ENCODE measurements at places on chromosomes 4 and X. TPM values are rescaled to one million over a fixed set of nuclear protein-coding genes. Genes with fewer than 3 reads are reported as not detected.

- H3K4me3 ChIP-seq, result no peak overlapping the region
- no peaks in the 10 kb centered on the region for H3K27me3 ChIP-seq
- no peaks in the 10 kb centered on the region for H3K4me1 ChIP-seq
- no peak for DNase-seq
- H3K36me3 ChIP-seq, result no peaks in the 10 kb centered on the region
- no peak overlapping the region for H3K27ac ChIP-seq
These were observed 126.9 kb downstream of the ADAMTS3 start for GRCh38 chr4:72442147-72442546.

DNA sequence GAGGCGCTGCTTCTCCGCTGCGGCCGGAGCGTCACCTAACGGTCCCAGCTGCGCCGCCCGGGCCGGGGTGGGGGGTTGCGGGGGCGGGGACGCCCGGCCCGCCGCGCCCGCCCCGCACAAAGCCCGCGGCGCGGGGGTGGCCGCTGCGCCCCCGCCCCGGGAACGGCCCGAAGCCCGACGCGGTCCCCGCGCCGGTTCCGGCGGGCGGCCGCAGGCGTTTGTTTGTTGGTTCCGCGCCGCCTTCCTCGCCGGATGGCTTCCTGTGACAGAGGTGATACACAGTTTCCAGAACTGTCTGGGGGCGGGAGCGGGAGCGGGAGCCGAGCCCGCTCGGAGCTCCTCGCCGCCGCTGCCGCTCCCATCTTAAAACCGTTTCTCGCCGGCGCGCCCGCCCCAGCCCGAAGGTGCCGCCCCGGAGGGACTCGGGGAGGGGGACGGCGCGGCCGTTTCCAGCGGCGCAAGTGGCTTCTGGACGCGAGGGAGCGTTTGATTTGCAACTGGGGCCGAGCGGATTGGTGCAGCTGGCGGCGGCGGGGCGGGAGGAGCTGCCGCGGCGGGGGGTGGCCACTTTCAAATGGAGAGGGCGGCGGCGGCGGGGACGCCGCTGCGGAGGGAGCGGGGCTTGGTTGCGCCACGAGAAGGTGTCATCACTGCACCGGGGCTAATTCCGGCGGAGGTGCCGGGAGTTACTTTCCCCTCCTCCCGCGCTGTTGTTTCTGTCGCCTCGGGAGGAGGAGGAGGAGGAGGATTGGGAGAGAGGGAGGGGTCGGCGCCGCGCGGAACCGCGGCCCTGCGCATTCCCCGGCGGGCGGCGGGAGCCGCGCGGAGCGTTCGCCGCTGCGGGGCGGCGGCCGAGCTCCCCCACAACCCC is 2.3 kb downstream of the JADE1 start:
- no peaks in the 10 kb centered on the region for H3K27me3 ChIP-seq
- H3K27ac ChIP-seq, result peak overlapping the region; percentile 93
- no peaks in the 10 kb centered on the region for H3K36me3 ChIP-seq
- peak; percentile 91 for DNase-seq
- H3K4me1 ChIP-seq, result peaks cover 7% of the 10 kb centered on the region
- peak overlapping the region; percentile 95 for H3K4me3 ChIP-seq

GRCh38 chr4:95165926-95166524 is 382.7 kb downstream of the UNC5C start:
- no peaks in the 10 kb centered on the region for H3K36me3 ChIP-seq
- H3K27ac ChIP-seq, result no peak overlapping the region
- H3K4me3 ChIP-seq, result no peak overlapping the region
- H3K27me3 ChIP-seq, result no peaks in the 10 kb centered on the region

GRCh38 chr4:175443547-175443946 is 368.5 kb downstream of the GPM6A start:
- H3K4me3 ChIP-seq, result no peak overlapping the region
- no peak overlapping the region for H3K27ac ChIP-seq
- no peak for DNase-seq
- H3K4me1 ChIP-seq, result no peaks in the 10 kb centered on the region

GRCh38 chr4:156251373-156252065 is 297.9 kb upstream of the CTSO start:
- H3K27me3 ChIP-seq, result no peaks in the 10 kb centered on the region
- H3K4me3 ChIP-seq, result no peak overlapping the region
- H3K4me1 ChIP-seq, result no peaks in the 10 kb centered on the region
- no peaks in the 10 kb centered on the region for H3K36me3 ChIP-seq
- H3K27ac ChIP-seq, result no peak overlapping the region

GRCh38 chr4:173057901-173058300 is 110.7 kb upstream of the GALNT7 start:
- no peaks in the 10 kb centered on the region for H3K27me3 ChIP-seq
- peaks cover 28% of the 10 kb centered on the region for H3K4me1 ChIP-seq
- no peaks in the 10 kb centered on the region for H3K36me3 ChIP-seq
- H3K4me3 ChIP-seq, result no peak overlapping the region
- peak; percentile 74 for DNase-seq
- H3K27ac ChIP-seq, result peak overlapping the region; percentile 74

GRCh38 chrX:9327747-9328145 is 137.1 kb upstream of the TBL1X start:
- H3K27me3 ChIP-seq, result no peaks in the 10 kb centered on the region
- no peak overlapping the region for H3K4me3 ChIP-seq
- no peaks in the 10 kb centered on the region for H3K4me1 ChIP-seq
- H3K27ac ChIP-seq, result no peak overlapping the region
- DNase-seq, result no peak
- no peaks in the 10 kb centered on the region for H3K36me3 ChIP-seq

DNA sequence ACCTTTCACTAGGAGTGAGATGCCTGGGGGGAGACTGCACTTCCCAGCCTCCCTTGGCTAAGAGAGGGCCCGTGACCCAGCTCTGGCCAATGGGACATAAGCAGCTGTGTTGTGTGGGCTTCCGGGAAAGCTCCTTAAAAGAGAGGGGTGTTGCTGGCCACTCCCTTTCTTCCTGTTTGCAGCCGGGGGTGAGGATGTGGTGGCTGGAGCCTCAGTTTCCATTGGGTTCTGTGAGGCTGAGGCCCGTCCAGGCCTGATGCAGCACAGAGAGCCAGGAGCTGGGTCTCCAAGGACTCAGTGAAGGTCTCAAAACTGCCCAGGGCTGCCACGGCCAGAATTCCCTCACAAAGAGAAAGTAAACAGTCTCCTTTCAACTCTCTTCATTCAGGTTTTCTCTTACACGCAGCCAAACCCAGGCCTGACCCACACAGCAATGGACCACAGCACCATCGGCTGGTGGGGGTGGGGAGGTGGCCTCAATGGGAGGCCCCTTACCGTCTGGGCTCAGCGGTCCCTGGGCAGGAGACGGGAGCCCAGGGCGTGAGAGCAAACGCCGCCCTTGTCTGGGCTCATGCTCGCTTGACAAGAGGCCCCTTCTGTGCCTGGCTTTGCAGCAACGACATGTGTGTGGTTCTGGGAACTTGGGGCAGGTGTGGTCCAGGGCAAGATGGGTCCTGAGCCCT is 6.6 kb downstream of the NKX1-1 start:
- peaks cover 34% of the 10 kb centered on the region for H3K27me3 ChIP-seq
- H3K36me3 ChIP-seq, result no peaks in the 10 kb centered on the region
- no peak overlapping the region for H3K4me3 ChIP-seq
- DNase-seq, result no peak

DNA sequence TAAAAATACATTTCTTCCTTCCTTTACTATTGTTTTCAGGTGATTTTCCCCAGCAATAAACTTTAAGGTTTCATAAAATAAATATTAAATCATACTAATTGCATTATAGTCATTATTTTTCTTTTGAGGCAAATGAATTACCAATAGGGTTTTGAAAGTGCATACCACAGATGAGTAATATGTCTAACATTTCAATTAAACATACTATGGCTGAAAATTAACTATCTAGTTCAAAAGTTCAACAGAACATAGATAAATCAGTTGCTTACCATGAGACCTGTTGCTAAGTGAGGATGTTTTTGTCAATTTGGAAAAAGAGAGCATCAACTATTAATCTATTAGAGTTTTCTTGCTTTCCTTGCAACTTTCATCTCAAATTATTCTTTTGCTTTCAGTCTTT is 35.0 kb downstream of the NPY5R start:
- H3K4me1 ChIP-seq, result no peaks in the 10 kb centered on the region
- H3K4me3 ChIP-seq, result no peak overlapping the region
- H3K27me3 ChIP-seq, result no peaks in the 10 kb centered on the region
- no peak overlapping the region for H3K27ac ChIP-seq
- no peak for DNase-seq
- no peaks in the 10 kb centered on the region for H3K36me3 ChIP-seq

DNA sequence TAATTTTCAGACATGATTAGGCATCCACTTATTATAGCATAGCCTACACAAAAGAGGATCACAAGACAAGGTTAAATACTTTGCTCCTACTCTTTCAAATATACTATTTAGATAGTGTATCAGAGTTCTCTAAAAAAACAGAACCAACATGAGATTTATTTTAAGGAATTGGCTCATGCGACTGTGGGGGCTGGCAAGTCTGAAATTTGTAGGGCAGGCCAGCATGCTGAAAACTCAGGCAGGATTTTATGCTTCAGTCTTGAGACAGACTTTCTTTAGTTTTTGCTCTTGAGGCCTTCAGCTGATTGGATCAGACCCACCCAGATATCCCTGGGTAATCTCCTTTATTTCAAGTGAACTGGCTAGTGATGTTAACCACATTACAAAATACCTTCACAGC is 169.5 kb downstream of the MAML3 start:
- no peaks in the 10 kb centered on the region for H3K27me3 ChIP-seq
- no peaks in the 10 kb centered on the region for H3K36me3 ChIP-seq
- no peak for DNase-seq
- no peak overlapping the region for H3K27ac ChIP-seq

GRCh38 chr4:41532882-41533281 is 5.1 kb upstream of the LIMCH1 start:
- H3K4me3 ChIP-seq, result no peak overlapping the region
- no peak overlapping the region for H3K27ac ChIP-seq
- no peaks in the 10 kb centered on the region for H3K36me3 ChIP-seq
- no peaks in the 10 kb centered on the region for H3K27me3 ChIP-seq
- DNase-seq, result peak; percentile 56
- H3K4me1 ChIP-seq, result peaks cover 35% of the 10 kb centered on the region

- no peak overlapping the region for H3K4me3 ChIP-seq
- DNase-seq, result no peak
- peaks cover 2% of the 10 kb centered on the region for H3K27me3 ChIP-seq
- H3K27ac ChIP-seq, result no peak overlapping the region
- no peaks in the 10 kb centered on the region for H3K36me3 ChIP-seq
These were observed 40.4 kb downstream of the CCDC158 start for GRCh38 chr4:76380561-76380960.

GRCh38 chr4:8238515-8239053 is 31.0 kb upstream of the HTRA3 start:
- H3K36me3 ChIP-seq, result peaks cover 21% of the 10 kb centered on the region
- H3K4me1 ChIP-seq, result no peaks in the 10 kb centered on the region
- H3K4me3 ChIP-seq, result no peak overlapping the region
- H3K27me3 ChIP-seq, result no peaks in the 10 kb centered on the region

- H3K36me3 ChIP-seq, result no peaks in the 10 kb centered on the region
- no peak for DNase-seq
- no peak overlapping the region for H3K27ac ChIP-seq
- no peak overlapping the region for H3K4me3 ChIP-seq
- H3K4me1 ChIP-seq, result no peaks in the 10 kb centered on the region
These were observed 52.9 kb upstream of the TRPC5OS start for GRCh38 chrX:111823128-111823527.

DNA sequence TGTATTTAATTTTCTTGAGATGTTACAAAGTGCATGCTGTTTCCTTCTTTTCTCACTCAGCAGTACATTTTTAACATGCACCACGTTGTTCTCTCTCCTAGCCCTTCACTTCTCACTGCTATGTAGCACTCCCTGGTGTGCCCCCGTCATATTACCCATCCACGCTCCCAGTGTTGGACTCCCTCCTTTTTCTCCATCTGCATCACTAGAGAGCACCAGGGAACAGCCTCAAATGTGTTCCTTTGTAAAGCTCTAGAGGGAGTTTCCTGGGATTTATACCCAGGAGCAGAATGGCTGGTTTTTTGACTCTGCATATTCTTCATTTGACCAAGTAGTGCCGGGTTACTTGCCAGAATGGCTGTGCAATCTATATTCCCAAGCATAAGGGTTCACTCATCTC is 240.3 kb upstream of the ANXA3 start:
- no peaks in the 10 kb centered on the region for H3K4me1 ChIP-seq
- no peak overlapping the region for H3K27ac ChIP-seq
- H3K36me3 ChIP-seq, result no peaks in the 10 kb centered on the region

DNA sequence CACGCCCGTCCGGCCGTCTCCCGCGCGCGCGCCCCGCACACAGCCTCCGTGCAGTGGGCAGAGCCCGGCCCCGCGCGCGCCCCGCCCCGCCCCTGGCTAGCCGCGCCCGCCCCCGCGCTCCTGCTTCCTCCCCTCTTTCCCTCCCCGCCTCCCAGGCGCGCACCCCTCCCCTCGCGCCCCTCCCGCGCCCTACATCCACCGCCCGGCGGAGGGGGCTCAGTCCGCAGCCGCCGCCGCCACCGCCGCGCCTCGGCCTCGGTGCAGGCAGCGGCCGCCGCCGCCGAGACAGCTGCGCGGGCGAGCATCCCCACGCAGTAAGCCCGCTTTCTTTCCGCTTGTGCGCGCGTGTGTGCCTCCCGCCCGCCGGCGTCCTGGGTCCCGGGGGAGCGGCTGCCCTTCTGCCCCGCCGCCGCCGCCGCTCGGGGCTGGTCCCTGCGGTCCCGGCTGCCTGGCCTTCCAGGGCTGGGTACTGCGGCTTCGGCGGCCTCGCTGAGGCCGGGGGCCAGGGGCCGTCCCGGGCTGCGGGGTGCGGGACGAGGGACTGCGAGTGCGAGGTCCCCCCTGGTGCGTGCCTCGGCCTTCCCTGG is at the start of gene FHL1:
FHL1 (plus strand) TSS at position 219 of the 587 bp plus-strand sequence.
- H3K4me3 ChIP-seq, result peak within 1 kb of the TSS; percentile 56
- no peak within 1 kb of the TSS for H3K27ac ChIP-seq
- peak; percentile 32 for DNase-seq
- H3K36me3 ChIP-seq, result no peaks in the 10 kb centered on the region

GRCh38 chr4:147071209-147071740 is 125.6 kb upstream of the TTC29 start:
- H3K4me3 ChIP-seq, result no peak overlapping the region
- DNase-seq, result no peak
- H3K27ac ChIP-seq, result no peak overlapping the region
- no peaks in the 10 kb centered on the region for H3K36me3 ChIP-seq
- peaks cover 2% of the 10 kb centered on the region for H3K27me3 ChIP-seq
- H3K4me1 ChIP-seq, result no peaks in the 10 kb centered on the region

DNA sequence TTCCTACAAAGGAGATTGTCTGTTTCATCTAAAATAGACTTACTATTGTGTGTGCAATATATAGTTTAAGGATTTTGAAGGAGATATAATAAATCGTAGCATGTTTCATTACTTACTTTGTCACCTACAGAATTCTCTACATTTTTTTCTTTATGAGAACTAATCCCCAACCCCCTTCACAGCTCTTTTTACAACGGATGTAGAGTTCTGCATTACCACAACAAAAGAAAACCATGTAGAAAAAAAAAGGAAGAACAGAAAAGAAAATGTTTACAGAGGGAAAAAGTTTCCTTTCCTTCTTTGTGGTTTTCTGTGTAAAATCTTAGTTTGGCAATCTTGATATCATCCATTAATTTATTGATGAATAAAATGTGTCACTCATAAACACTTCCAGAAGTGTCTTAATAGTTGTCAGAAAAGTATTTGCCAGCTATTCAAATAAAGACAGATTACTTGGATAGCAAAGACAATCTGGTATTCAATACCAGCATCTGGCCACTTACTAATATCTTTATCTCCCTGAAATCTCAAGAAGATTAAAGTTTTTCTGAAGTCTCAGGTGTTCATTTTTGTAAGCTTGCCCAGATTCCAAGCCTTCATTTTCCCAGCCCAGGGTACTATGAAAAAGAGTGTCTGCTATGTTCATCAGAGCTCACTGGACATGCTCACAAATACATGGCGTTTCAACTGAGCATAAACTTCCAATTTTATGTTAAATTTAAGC is 806.8 kb downstream of the PCDH19 start:
- H3K27ac ChIP-seq, result no peak overlapping the region
- H3K36me3 ChIP-seq, result no peaks in the 10 kb centered on the region
- no peak for DNase-seq
- H3K27me3 ChIP-seq, result no peaks in the 10 kb centered on the region
- H3K4me3 ChIP-seq, result no peak overlapping the region

MAGEA9B gene
- not detected for total RNA-seq

CXorf49 gene
- not detected for total RNA-seq

Data from endothelial cell of umbilical vein (primary cell).